ENCODE measurements at places on chromosomes 5 and 9.

GRCh38 chr9:1929134-1929533 is 86.0 kb upstream of the SMARCA2 start:
- no peak for DNase-seq

DNA sequence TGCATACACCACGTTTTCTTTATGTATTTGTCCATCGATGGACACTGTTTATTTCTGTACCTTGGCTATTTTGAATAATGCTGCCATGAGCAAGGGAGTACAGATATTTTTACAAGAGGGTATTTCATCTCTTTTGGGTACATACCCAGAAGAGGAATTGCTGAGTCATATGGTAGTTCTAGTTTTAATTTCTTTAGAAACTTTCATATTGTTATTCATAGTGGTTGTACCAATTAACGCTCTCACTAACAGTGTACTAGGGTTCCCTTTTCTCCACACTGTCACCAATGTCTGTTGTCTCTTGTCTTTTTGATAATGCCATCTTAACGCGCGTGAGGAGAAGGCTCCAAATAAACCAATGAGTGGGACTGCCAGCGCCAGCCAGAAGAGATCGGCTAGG is 257.6 kb upstream of the EDIL3 start:
- no peak for DNase-seq

- DNase-seq = no peak
Measured at GRCh38 chr5:131863700-131864099, 66.9 kb upstream of the FNIP1 start.

GRCh38 chr5:11105696-11106095 is 344.7 kb upstream of the DAP start:
- DNase-seq = no peak

- DNase-seq = no peak
Measured at GRCh38 chr9:104895572-104895971, 32.4 kb downstream of the ABCA1 start.

- no peak for DNase-seq
Measured at GRCh38 chr5:25295067-25295466, 650.3 kb upstream of the CDH10 start.

- no peak for DNase-seq
Measured at GRCh38 chr9:34652602-34653000, 616 bp downstream of the IL11RA start.

GRCh38 chr9:69330580-69330979 is 5.6 kb downstream of the ENTREP1 start:
- no peak for DNase-seq

- DNase-seq = no peak
Measured at GRCh38 chr5:96601200-96601599, 61.0 kb upstream of the CAST start.

DNA sequence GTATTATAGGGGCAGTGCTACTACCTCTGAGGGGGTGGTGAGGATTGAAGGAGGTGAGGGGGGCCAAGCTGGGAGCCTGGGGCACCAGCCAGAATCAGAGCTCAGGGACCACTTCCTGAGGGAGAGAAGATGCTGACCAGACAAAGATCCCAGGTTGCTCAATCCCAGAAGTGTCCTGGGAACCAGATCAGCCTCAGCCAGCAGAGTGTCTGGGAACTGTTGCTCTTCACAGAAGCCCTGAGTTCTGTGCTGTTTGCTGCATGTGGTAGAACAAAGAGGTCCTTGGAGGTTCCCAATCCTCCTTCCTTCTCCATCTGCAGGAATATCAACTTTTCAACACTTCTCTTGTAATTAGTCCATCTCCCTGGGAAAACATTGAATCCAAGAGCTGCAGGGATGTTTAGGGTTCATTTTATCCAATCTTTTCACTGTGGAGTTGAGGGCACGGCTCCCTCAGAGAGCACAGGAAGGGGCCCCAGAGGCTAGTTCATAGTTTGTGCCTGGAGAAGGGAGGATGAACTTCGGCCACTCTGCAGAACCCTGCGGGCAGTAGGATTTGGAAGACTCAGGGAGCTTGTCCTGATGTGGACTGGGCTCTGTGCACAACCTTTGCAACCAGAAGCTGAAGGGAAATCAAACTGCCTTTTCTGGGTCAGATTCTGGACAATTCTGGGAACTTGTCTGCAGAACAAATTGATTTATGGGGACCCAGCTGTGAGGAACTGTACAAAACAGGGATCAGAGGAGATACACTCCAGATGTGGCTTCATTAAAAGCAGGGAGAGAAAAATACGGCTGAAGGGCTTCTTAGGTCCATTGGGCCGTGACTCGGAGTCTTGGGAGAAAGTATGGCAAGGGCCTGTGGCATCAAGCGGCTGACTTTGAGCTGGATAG is 57.1 kb downstream of the GALNT12 start:
- DNase-seq = no peak

Data from nucleus accumbens (tissue), 56 donors.